Stimulated activated CD8-positive, alpha-beta memory T cell treated with anti-CD3 and anti-CD28 coated beads, Interleukin-15, amount 100 ng/mL, for 24 hours (primary cell): ENCODE measurements at places on chromosomes 11 and 22.
A peak's percentile ranks its signal among the peaks of the same experiment; 100 is the strongest.

GRCh38 chr11:75445315-75445953 lies 12.4 kb upstream of the KLHL35 start:
- peak; percentile 59 for DNase-seq

- DNase-seq: no peak
Measured at GRCh38 chr11:30832831-30833230, 246.7 kb upstream of the MPPED2 start.

DNA sequence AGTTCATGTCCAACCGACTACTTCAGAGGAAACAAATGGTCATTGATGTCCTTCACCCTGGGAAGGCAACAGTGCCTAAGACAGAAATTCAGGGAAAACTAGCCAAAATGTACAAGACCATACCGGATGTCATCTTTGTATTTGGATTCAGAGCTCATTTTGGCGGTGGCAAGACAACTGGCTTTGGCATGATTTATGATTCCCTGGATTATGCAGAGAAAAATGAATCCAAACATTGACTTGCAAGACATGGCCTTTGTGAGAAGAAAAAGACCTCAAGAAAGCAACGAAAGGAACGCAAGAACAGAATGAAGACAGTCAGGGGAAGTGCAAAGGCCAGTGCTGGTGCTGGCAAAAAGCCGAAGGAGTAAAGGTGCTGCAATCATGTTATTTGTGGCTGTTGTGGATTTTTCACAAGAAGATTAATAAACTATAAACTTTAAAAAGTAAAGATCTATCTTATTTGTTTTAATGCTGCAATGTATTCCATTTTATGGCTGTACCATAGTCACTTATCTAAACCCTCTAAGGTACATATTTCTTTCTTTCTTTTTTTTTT lies 20.1 kb upstream of the HIPK3 start:
- no peak for DNase-seq

GRCh38 chr11:105220121-105220520 lies 80.6 kb upstream of the CARD18 start:
- no peak for DNase-seq

DNA sequence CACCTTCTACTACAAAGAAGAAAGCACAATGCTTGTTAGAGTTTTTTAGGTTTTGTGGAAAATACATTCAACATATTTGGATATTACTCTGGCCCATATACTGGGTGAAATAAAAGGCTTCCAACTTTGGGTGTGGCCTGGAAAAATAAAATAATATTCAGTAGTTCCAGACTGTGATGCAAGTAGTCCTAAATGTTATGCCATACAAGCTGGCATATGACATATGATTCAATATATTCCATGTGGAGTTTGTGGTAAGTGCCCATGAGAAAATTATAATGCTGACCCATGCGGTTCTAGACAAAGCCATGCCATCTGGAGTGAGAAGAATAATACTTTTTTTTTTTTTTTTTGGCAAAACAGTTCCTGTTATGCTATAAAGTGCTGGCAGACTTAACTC lies 683.3 kb downstream of the LUZP2 start:
- no peak for DNase-seq

GRCh38 chr11:104098132-104098531 lies 61.7 kb downstream of the DDI1 start:
- DNase-seq: no peak

DNA sequence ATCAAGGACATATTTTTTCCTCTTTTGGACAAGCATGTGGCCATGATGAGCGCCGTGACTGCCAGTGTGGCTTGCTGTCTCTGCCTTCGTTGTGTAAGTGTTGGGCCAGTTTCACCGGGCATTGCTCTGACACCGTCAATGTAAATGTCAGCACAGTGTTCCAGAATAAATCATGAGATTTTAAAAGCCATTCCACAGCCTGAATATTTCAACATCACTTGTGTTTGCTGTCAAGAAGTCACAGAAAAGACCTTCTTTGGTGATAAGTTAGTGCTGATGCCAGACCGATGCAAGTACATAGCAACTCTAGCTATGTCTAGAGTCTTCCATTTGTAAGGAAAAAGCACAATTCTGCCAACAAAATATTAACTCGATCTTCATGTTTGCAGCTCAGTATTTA lies 467.8 kb downstream of the TBC1D22A start:
- no peak for DNase-seq

- DNase-seq: no peak
Measured at GRCh38 chr11:69213316-69213715, 57.6 kb downstream of the SMIM38 start.

GRCh38 chr11:72696866-72697700 lies 22.9 kb upstream of the PDE2A start:
- no peak for DNase-seq

GRCh38 chr11:133834682-133835592 lies 10.4 kb downstream of the SPATA19 start:
- no peak for DNase-seq

- DNase-seq: no peak
Measured at GRCh38 chr11:44743959-44744557, 17.3 kb downstream of the TSPAN18 start.

DNA sequence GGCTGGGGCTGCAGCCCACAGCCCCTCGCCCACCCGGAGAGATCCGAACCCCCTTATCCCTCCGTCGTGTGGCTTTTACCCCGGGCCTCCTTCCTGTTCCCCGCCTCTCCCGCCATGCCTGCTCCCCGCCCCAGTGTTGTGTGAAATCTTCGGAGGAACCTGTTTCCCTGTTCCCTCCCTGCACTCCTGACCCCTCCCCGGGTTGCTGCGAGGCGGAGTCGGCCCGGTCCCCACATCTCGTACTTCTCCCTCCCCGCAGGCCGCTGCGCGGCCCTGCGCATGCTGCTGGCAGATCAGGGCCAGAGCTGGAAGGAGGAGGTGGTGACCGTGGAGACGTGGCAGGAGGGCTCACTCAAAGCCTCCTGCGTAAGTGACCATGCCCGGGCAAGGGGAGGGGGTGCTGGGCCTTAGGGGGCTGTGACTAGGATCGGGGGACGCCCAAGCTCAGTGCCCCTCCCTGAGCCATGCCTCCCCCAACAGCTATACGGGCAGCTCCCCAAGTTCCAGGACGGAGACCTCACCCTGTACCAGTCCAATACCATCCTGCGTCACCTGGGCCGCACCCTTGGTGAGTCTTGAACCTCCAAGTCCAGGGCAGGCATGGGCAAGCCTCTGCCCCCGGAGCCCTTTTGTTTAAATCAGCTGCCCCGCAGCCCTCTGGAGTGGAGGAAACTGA lies 731 bp downstream of the GSTP1 start:
- DNase-seq: no peak

DNA sequence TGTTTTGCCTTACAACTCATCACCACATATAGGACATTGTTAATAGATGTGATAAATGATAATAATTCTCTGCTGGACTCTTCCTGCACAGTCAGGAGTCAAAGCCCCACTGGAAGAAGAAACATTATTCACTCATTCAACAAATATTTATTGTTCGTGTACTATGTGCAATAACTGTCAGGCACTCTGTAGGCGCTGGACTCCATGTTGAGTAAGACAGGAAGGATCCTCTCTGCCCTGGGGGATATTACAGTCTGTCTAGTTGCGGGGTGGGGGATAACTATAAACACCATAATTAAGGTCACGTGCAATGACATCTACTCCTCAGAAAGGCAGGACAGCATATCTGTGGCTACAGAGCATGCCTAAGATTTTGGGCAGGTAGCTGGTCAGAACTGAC lies 281.1 kb downstream of the FAT3 start:
- no peak for DNase-seq

GRCh38 chr11:14075118-14076078 lies 112.9 kb downstream of the SPON1 start:
- DNase-seq: no peak

DNA sequence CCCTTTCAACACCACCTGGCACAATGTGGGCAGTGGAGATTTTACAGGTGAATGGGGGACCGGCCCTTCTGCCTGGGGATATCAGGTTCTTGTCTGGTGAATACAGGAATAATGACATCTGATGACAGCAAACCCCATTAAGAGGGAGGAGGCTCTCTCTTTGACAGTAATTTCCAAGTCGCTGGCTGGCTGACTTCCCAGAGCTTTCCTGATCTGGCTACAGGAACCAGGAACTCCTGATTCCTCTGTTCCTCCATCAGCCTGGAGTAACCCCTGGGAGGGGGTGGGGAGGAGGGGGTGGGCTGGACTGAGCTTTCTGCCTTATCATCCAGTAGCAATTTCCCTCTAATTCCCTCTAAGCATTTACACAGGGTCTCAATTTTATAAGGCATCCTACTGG lies 3.7 kb upstream of the MIEF1 start:
- DNase-seq: no peak

DNA sequence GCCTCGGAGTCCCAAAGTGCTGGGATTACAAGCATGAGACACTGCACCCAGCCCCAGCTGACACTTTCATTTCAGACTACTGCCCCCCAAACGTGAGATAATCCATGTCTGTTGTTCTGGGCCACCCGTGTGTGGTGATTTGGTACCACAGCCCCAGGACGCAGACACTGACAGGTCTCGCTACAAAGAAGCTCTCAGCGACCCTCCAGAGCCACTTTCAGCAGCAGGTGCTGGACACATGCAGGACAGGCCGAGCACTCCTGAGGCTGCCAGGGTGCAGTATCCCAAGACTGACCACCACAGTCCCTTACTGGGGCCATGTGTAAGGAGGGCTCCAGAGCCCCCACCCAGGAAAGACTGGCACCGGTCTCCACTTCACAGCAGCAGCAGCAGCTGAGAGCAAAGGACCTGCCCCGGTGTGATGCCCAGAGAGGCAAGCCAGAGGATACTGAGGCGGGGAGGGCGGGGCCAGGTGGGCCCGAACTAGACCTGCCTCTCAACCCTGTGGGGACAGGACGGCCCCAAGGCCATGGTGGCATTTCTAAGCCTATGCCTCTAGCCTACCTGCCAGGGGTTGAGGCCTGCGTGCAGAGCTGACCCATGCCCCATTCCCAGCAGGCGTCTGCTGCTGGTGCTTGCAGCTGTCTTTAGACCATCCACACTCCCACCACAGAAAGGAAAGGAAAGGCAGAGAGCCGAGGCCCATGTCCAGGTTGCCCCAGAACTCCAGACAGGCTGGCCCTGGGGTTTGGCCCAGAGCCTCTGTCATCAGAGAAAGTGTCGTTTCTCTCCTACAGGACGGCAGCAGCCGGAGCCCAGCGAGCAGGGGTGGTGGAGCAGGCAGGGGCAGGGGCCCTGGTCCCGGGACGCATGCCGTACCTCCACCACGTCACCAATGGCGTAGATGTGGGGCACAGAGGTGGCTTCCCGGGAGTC lies 28.0 kb upstream of the GNB1L start:
- no peak for DNase-seq

DNA sequence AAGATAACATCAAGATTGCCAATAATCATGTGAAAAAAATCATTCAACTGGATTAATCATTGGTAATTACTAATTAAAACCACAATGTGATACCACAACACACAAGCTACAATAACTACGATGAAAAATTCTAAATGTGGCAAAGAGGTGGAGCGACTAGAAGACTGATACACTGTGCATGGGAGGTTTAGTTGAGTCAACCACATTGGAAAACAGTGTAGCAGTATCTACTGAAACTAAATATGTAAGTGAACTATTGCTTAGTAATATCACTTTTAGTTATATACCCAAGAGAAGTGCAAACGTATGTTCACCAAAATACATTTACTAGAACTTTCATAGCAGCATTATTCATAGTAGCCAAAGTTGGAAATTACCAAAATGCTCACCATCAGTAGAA lies 359.9 kb downstream of the ETS1 start:
- no peak for DNase-seq

DNA sequence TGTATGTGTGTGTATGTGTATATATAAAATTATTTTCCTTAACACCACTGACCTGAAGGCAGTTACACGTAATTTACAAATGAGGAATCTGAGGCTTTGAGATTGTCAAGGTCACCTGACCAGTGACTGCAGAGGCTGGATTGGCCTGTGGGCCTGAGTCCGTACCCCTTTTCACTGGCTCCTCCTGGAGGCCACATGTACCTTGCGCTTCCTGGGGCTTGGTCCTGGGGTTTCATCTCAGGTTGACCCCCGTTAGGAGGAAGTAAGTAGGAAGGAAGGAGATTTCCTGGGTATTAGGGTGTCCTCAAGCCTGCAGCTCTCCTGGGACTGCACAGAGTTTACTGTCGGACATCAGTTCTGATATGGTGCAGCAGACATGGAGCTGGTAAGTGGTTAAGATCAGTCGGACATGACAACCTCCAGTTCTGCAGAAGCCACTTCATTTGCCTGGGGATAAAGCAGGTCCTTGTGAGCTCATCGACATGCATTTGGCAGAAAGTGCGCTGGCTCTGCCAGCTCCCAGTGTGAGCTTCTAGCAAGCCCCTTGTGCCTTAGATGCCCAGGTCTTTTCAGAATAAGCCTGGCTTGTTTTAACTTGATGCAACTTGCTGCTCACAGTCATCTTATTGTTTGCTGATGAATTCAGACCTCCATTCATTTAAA lies 36.6 kb downstream of the ST3GAL4 start:
- DNase-seq: no peak

DNA sequence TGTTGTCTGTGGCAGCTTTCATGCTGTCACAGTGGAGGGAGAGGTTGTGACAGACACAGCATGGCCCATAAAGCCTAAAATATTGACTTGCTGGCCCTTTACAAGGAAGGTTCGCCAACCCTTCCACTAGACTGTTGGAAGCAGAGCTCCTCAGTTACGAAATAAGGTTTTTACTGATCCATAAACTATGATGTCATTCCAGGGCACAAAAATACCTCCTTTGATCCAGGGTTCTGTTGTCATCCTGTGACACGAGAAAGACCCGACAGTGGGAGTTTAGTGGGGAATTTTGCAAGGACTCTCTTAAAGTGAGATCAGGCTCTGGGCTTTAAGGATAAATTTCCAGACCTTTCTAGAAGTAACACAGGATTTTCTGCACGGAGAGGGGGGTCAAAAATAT lies 15.7 kb downstream of the BARX2 start:
- DNase-seq: no peak

DNA sequence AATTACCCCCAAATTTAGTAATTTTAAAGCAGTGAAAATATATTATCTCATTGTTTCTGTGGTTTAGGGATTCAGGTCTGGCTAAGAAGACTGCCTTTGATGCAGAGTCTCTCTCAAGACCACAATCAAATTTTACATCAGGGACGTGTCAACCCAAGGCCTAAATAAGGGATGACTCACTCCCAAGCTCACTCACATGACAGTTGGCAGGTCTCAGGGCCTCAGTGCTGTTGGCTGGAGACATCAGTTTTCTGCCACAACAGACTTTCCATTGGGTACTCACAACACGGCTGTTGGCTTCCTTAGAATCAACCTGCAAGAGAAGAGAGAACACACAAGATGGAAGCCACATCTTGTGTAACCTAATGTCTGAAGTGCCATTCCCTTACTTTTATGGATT lies 377.3 kb downstream of the FAM181B start:
- no peak for DNase-seq

GRCh38 chr22:44225812-44226211 lies 45.1 kb downstream of the PARVG start:
- DNase-seq: no peak
